Tongue (tissue), 3 donors: ENCODE measurements at places on chromosomes 7 and 10.
A peak's percentile ranks its signal among the peaks of the same experiment; 100 is the strongest.

GRCh38 chr10:132290631-132291030 lies 17.1 kb downstream of the STK32C start:
- DNase-seq: no peak

- no peak for DNase-seq
Measured at GRCh38 chr7:111762211-111762610, 199.9 kb upstream of the IMMP2L start.

DNA sequence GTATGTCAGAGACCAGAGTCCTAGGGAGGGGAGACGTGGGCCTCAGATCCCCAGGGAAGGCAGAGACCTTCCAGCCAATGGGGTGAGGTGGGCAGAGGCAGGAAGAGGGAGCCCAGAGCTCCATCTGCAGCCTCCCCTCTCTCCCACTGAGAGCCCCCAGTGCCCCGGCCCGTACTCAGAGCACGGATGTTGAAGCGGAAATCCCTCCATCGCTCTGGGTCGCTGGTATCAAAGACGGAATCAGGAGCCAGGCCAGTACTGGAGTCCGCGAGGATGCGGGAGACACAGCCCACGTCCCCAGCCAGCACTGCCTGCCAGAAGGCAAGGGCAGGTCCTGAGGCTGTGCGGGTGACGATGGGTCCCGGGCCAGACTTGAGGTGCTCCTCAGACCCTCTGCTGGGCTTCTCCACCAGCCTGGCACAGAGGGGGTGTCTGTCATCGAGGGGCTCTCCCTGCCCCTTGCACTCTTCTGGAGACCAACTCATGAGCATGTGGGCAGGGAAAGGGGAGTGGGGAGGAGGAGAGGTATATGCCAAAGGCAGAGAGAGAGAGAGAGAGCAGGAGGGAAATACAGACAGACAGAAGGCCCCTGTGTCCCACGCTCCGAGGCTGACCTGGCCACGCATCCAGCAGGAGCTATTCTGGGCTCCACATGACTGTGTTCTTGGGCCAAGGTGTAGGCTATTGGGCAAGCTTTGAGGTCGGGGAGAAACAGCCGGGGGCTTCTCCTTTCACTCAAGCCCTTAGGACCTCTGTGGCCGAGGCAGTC lies at the start of gene ASB10:
Gene ASB10 (minus strand): TSS at position 611 of the 769 bp plus-strand sequence. CDS start 120 bp downstream, at position 491.
- DNase-seq: no peak

- no peak for DNase-seq
Measured at GRCh38 chr10:55374917-55375316, 573.9 kb upstream of the PCDH15 start.

DNA sequence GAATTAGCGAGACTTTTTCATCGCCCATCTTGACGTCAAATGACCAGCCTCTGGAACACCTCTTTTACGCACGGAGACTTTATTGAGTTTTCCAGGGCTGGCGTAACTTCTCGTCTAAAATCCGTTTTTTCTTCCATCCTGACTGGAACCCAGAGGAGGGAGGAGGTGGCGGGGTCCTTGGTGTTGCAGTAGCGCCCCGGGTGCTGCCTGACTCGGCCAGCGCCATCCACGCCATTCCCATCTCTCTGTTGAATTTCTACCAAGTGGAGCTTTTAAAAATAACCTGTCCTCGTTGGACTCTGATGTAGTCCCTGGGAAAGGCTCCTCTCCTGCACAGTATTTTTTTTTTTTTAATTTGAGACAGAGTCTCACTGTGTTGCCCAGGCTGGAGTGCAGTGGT lies 155.9 kb downstream of the RGS10 start:
- DNase-seq: no peak

DNA sequence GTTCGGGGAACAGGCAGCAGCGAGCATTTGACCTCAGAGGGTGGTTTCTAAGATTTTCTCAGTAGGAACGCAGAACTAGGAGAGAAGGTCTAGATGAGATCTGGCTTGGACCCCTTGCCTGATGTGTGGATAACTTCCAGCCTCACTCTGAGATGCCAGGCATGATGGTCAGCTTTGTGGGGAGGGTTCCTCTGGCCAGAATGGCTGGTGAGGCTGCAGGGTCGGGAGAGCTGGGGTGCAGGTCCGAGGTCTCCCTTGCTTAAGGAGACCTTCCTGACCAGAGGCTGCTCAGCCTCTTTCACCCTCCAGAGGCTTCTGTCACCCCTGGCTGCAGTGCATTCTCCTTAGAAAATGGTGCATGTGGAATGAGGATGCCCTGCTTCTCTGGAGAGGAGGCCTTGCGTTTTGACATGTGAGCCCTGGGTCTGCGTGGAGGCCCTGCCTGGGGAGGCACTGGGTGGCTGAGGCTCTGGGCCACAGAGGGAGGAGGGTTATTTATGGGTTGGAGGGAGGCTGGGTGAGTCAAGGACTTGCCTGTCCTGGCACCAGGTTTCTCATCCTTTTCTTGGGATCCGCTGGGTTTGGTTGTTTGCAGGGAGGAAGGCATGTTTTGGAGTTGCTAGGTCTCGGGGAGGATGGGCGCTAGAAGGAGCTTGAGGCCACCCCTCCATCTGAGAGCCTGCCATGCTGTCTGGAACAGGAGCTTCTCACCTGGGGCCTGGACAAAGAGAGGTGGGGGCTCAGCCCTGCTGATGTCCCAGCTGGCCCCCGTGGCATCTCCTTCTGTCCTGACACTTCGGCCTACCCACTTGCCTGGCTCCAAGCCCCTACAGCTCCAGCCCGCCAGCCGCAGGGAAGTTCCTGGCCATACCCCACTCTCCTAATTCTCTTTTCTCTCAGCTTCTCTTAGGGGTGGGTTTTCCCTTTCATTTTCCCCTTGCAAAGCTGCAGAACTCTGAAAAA lies 3.9 kb downstream of the FAM241B start:
- DNase-seq: no peak

GRCh38 chr10:89367529-89367928 lies 10.3 kb upstream of the IFIT1B start:
- peak; percentile 24 for DNase-seq

GRCh38 chr7:151032936-151033863 lies 5.0 kb downstream of the ABCB8 start:
- DNase-seq: no peak

DNA sequence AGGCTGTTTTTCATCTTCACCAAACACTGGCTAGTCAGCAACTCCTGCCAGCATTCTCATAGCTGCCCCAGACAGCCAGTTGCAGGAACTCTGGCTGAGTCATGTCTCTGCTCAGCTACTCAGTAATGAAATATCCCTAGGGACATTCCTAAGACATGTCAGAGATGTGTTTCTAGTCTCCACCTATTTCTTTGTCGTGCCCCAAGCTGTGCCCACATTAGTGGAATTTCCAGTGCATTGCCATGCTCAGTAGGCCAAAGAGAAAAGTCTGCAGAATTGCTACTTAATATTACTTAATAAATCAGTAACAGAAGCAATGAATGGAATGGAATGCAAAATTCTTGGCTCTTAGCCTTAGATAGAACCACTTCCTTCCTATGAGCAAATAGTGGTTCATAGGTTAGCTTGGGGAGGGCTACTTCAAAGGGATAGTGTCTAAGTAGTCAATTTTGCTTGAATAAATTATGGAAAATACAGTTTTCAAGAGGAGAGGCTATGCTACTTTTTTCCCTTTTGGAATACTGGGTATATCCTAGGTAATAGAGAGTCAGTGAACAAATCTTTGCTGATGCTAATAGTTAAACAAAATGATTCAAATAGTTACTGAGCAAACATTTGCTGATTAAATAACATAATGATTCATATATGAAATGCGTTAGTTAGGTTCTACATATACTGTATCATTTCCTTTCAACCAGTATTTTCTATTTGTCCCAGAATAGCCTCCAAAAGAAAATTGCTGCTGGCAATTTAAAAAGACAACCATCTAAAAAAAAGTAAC lies 23.6 kb upstream of the SEMA3C start:
- peak; percentile 55 for DNase-seq

- DNase-seq: no peak
Measured at GRCh38 chr7:99102809-99103690, 40.9 kb downstream of the SMURF1 start.

- DNase-seq: no peak
Measured at GRCh38 chr7:152868122-152869040, 108.8 kb downstream of the ACTR3B start.

DNA sequence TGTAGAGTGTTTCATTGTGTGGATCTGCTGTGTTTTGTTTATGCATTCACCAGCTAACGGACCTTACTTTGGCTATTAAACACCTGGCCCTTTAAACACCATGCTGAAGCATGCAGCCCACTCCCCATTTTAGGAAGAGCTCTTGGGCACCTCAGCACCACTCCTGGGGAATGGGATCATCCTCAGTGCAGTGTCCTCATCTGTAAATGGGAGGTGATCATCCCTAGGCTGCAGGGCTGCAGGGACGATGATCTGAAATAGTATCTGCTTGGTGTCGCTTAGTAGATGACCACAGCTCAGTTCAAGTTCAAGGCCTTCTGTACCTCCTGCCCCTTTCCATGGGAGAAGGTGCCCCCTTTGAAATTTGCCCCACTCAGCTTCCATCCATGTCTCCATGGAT lies 229.9 kb downstream of the TCF7L2 start:
- no peak for DNase-seq

DNA sequence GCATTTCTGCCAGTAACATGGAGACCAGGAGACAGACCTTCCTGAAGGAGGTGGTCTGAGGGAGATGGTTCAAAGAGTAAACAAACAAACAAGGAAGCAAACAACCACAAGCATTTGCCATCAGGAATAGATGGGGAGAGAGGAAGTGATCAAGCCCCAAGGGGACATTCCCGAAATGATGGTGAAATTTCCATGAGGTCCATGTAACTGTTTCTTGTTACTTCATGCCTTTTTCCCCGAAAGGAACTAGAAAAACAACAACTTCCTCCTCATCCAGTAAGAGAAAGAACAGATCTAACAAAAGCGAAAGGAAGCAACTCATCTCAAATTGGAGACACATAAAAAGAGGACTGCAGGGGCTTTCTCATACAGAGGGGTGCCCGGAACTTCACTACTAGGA lies 152.5 kb upstream of the ZNF32 start:
- no peak for DNase-seq

DNA sequence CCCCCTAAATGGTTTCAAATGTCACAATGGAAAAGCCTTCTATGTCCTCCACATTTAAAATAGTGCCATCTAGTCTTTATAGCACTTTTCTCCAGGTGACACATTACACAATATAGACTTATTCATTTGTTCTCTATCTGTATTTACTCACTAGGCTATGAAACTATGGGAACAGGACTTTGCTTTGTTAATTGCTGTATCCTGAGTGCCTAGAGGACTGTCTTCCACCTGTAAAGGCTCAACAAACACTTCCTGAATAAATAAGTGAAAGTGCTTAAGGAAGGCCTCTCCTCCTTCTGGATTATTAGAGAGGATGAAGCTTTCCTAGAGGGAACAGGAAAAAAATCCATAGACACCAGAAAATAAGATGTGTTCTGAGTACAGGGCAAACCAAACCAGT lies 397.6 kb upstream of the LRRN3 start:
- DNase-seq: no peak

DNA sequence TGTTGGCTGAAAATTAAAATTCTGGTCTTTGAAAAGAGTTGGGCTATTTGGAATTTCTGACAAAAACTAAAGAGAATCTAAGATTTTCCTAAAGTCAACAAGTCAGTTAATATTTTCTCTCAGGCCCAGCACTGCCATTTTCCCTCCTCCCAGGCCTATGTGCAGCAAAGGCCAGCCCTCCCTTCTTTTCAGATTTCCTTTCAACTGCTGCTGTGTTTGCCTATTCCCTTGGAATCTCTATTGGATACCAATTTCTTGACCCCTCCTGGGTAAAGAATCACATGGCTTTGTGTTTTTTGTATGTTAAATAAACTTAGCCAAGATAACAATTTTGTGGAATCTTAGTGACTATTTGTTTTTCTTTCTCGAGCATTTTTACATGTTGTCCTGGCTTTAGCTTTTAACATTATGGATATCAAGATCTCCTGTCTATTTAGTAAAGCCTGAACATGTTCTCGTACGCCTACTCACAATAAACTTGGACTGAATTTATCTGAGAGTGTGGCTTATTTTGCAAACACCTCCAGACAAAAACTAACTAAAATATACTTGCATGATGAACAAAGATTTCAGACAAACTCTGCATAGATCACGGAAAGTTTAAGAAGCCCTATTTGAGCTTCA lies 19.9 kb downstream of the MACC1 start:
- no peak for DNase-seq

GRCh38 chr10:110041479-110041829 lies 33.7 kb downstream of the ADD3 start:
- no peak for DNase-seq

GRCh38 chr10:127698886-127699285 lies 38.1 kb upstream of the FOXI2 start:
- DNase-seq: peak; percentile 9

DNA sequence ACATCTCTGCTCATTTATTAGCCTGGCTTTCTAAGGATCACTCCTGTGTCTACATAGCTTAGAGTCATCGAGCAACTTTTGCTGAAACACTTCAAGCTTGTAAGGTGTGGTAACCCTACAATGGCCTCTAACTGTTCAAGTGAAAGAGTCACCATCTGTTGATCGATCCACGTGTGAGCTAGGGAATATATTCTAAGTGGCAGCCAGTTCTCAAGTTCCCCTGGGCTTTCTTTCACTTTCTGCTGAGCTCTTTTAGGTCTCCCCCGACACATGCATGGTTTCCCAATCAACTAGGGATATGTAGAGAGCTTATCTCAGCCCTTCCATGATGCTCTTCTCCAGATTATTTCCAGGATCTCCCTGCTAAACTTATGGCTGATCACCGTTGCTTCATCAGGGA lies 15.5 kb downstream of the AOAH start:
- DNase-seq: no peak

- no peak for DNase-seq
Measured at GRCh38 chr10:9289811-9290210, 1235.3 kb downstream of the GATA3 start.

DNA sequence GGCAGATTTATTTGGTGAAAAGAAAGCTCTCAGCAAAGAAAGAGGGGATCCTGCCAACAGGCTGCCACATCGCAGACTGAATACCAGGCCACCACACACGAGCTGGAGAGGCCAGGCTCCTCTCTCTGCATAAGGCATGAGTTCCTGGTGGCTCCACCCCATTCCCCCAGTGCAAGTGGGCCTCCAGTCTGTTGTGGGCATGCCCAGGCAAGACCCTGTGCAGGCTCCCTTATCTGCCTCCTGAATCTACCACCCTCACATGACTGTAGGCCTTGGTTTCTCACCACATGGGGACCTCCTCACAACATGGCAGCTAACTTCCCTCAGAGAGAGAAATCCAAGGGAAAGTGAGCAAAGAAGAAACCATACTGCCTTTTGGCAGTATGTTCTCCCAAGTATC lies 26.7 kb upstream of the CUL1 start:
- DNase-seq: no peak

- DNase-seq: no peak
Measured at GRCh38 chr7:78265071-78265470, 466.5 kb downstream of the PHTF2 start.

- DNase-seq: peak; percentile 1
Measured at GRCh38 chr7:86407291-86407690, 236.4 kb upstream of the GRM3 start.

- DNase-seq: peak; percentile 77
Measured at GRCh38 chr7:107874605-107875446, 16.2 kb upstream of the DLD start.

DNA sequence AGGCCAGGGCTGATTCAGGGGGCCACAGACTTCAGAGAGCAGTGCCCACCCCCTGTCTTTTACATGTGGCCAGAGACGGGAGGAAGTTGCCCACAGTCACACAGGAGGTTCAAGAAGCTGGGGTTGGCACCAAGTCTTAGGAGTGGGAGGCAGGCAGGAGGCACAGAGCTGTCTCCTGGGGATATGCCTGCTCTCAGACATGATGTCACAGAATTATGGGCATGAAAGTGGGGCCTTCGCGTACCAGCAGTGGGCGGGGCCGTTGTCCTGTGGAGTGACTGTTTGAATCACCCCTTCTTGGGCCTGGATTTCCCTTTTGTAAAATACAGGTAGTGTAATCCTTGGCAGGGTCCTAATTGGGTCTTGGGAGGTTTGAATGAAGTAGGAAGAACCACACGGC lies 81.2 kb upstream of the PPIF start:
- DNase-seq: no peak
